Epithelial cell of prostate (primary cell): ENCODE measurements at places on chromosomes 11 and 22.

DNA sequence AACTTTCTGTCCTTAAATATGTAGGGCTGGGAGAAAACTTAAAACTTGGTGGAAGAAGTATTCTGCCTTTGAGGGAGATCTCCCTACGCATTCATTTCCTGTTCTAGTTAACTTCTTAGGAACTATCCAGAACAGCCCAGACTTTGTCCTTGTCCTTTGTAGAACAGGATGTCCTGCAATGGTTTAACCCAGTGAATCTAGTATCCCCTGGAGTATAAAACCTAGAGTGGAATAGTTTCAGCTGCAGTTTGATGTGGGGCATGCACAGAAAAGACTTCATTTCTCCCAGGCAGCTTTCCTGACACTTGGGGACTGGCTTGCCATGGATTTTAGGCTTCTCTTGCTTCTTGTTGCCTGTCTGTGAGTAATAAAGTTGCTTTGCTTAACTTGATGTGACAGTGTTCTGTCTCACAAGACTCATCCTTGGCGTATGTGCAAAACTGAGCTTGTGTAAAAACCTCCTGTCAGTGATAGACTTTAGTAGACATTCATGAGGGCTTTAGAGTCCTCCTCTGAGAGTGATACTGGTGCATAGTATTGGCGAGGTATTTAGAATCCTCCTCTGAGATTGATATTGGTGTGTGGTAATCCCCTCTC lies 28.2 kb downstream of the ARHGAP42 start:
- DNase-seq, result no peak

- no peak for DNase-seq
These were observed 7.1 kb upstream of the FLI1 start for GRCh38 chr11:128686745-128687177.

- DNase-seq, result no peak
These were observed 41.0 kb downstream of the KDM2A start for GRCh38 chr11:67160045-67160444.

GRCh38 chr11:94910270-94910669 lies 63.1 kb downstream of the CWC15 start:
- DNase-seq, result no peak

GRCh38 chr11:43790444-43790794 lies 90.2 kb upstream of the ALKBH3 start:
- peak; percentile 40 for DNase-seq

DNA sequence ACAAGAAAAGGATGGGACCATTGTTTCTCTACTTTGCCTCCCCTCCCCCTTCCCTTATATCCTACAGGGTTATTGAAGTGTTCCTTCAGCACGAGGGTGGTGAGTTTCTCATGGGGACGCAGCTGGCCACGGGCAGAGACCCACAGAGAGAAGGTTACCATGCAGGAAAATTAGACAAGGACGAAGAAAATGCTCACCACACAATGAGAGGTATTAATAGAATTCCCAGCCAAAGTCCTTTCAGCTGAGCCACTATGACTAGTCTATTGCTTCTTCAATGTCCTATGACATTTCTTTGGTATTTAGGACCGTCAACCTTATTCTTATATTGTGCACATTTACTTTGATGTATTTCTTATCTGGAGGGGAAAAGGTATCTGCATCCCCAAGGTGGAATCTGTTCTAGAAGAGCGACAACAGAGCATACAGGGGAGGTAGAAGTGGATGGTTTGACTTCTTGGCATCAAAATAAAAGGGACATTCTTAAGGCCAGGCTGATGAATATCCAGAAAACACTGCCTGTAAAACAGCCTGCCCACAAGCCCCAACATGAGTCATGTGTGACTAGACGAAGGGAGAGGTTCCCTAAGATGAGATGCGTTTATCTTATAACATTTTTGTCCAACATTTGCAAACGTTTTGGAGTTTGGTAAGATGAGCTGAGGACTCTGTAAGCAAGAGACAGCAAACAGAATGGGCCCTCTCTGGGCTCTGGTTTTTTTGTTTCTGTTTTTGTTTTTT lies 209.8 kb upstream of the NARS2 start:
- no peak for DNase-seq

DNA sequence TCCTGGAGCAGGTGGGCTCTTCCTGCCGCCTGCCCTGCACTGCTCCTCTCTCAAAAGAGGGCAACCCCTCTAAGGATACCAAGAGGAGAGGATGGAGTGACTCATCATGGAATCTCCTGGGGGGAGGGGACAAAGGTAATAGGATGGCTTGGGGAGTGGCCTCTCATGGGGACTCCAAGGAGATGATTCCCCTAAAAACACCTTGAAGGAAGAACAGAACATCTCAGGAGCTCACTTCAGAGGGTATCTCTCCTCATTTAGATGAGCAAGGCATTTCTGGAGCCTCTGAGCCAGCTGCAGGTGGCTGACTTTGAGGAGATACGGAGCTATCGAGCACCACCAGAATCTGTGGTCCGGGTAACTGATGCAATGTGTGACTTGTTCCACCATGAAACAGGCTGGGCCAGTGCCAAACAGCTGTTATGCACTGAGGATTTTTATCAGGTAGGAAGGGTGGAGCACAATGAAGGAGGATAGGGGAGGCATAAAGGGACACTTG lies 40.2 kb downstream of the RRP8 start:
- no peak for DNase-seq

GRCh38 chr11:45145083-45145378 lies 1.4 kb upstream of the PRDM11 start:
- DNase-seq, result no peak

- DNase-seq, result no peak
These were observed 12.3 kb downstream of the LTBP3 start for GRCh38 chr11:65545853-65546216.

DNA sequence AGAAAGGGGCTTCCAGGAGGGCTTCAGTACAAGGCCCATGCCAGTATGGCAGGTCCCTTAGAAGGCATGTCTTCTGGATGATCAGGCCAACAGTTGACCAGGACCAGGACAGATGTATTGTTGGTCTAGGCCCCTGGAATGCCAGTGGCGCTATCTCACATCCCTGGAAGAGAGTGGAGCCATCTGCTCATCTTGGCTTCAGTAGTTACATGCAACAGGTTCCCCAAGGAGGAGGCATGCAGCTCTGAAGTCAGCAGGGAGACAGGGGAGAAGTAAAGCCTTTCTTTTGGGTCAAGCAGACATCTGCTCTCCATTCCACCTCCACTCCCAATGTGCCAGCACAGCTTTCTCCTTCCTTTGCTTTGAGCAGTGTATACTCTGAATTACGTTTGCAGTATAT lies 244.1 kb downstream of the KIRREL3 start:
- no peak for DNase-seq

- DNase-seq, result peak; percentile 54
These were observed 2.1 kb upstream of the DGKZ start for GRCh38 chr11:46345131-46345597.

- no peak for DNase-seq
These were observed 89.4 kb downstream of the SYN3 start for GRCh38 chr22:32968746-32969145.

GRCh38 chr11:68892576-68892975 lies 11.1 kb downstream of the MRPL21 start:
- DNase-seq, result no peak

- DNase-seq, result no peak
These were observed 551.9 kb upstream of the KIRREL3 start for GRCh38 chr11:127552446-127552845.

DNA sequence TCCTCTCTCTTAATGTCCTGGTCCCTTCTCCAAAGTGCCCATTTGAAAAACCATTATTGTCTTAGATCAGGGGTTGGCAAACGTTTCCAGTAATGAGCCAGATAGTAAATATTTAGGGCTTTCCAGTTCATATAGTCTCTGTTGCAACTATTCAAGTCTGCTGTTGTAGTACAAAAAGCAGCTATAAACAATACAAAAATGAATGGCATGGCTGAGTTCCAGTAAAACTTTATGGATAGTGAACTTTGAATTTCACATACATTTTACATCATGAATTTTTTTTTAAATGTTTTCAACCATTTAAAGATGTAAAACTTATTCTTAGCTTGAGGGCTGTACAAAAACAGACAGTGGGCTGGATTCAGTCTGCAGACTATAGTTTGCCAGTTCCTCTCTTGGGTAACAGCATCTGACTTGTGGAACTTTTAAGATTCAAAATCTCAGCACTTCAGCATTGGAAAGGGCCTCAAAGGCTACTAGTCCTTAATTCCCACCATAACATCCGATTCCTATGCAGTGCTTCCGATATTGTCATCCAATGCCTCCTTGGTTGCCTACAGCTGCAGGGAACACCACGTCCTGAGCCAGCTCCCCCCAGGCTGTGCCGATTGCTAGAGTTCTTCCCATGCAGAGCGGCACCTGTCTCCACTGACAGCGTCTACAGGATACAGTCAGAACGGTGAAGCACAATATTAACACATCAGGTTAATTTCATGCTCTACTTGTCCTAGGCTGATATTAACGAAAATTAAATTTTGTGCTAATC lies 65.6 kb upstream of the E2F8 start:
- DNase-seq, result no peak

DNA sequence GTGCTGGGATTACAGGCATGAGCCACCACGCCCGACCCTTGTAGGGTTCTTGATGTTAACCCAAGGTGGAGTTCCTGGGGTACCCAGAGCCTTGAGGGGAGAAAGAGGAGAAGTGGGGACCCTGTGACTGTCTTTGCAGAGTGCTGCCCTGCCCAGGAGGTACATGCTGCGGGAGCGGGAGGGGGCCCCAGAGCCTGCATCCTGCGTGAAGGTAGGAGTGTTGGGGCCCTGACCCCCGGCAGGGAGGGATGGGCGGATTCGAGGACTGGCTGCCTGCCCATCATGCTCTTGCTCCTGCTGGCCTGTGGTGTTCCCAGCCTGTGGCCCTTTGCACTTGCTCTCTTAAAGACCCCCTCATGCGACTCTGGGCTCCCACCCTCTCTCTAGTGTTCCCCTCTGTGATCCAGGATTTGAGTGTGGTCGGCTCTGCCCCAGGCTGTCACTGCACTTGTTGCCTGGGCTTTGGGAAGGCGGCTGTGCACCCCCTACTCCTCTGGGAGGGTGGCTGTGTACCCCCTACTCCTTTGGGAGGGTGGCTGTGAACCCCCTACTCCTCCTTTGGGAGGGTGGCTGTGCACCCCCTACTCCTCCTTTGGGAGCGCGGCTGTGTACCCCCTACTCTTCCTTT lies 4.5 kb downstream of the SCO2 start:
- DNase-seq, result no peak

- DNase-seq, result no peak
These were observed 3.6 kb upstream of the OR51L1 start for GRCh38 chr11:4991060-4991459.

- no peak for DNase-seq
These were observed 196.7 kb upstream of the GUCY1A2 start for GRCh38 chr11:107215010-107215409.

DNA sequence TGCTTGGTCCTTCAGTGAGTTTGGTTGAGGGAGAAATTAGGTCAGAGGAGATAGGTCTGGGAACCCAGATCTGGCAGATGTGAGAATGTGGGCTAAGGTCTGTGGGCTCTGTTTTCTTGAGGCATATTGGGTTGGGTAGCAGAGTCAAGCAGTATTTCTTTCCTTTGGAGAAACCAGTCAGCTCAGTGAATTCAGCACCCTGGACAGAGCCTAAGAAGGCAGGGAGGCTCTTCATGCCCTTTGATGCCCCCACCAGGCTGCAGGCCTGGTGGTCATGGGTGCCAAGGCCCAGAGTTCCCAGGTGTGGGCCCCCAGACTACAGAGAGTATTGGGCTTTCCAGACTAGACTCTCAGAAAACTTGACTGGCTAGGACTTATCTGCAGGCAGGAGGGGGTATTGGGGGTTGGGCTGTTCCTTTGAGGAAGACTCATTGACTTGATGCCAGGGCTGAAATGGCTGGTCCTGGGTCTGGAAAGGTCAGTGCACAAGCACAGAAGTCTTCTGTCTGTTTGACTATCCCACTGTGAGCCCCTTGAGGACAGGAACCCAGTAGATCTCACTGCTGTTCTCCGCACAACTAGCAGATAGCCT lies 45.3 kb upstream of the NECTIN1 start:
- no peak for DNase-seq

DNA sequence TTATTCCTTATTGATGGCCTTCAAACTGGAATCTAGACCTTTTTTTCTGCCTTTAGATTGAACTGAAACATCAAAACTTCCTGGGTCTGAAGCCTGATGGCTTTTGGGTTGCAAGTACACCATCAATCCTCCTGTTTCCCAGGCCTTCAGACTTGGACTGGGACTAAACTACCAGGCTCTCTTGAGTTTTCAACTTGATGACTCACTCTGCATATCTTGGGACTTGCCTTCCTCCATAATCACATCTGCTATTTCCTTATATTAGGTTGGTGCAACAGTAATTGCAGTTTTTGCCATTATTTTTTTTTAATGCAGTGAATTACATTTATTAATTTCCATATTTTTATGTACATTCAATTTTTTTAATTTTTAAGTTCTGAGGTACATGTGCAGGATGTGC lies 7.0 kb downstream of the OR51B5 start:
- DNase-seq, result no peak

- DNase-seq, result no peak
These were observed 9.7 kb downstream of the CRELD2 start for GRCh38 chr22:49928185-49928495.

- no peak for DNase-seq
These were observed 20.0 kb downstream of the MMP7 start for GRCh38 chr11:102510439-102511135.

DNA sequence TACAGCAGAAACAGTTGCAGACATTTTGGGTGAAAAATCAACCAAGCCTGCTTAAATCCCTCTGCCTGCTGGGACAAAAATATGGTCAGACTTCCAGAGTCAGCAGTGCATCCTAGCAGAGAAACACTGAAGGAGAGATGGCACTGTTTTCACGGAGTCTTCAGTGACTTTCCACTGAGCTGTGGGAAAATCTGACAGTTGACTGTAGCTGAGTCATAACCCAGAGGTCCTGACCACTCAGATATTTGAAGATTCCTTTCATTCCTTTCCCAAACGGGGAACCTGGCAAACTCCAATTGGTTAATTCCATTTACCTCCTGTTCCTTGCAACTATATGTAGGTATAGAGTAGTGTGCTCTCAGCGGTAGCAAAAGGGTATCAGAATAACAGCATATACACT lies 20.9 kb upstream of the UPB1 start:
- no peak for DNase-seq

DNA sequence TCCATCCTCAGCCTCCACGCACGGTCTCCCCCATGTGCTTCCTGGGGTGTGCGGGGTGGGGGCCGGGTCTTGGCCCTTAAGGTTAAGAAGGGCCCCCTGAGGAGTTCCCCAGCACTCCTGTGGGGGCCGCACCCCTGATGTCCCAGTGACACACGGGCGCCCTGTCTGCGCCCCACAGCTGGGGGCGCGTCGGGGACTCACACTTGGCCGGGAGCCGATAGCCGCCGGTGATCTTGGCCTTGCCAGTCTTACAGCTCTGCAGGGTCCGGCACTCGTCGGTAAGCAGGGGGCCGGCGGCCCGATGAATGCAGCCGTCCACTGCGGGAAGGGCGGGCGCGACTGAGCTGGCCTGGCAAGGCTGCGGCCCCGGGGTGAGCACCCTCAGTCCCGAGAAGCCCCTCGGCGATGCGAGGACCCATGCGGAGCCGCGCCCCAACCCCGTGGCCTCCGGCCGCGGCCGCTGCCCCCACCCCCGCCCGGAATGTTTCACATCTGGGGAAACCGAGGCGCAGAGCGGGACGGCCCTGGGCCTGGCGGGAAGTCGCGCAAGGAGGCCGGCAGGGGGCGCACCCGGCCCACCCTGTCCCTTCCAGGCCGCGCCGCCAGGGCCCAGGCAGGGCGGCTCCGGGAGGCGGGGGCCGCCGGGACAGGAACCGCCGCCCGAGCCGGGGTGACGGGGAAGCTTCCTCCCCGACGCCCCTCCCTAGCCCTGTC lies 13.9 kb downstream of the OTUB1 start:
- no peak for DNase-seq

- no peak for DNase-seq
These were observed 8.8 kb downstream of the ZW10 start for GRCh38 chr11:113764527-113765219.
